AG04450 (cell line): ENCODE measurements at places on chromosomes 2 and 18.

GRCh38 chr2:217999595-217999959, 3.2 kb downstream of the TNS1 start:
- DNase-seq, result no peak

DNA sequence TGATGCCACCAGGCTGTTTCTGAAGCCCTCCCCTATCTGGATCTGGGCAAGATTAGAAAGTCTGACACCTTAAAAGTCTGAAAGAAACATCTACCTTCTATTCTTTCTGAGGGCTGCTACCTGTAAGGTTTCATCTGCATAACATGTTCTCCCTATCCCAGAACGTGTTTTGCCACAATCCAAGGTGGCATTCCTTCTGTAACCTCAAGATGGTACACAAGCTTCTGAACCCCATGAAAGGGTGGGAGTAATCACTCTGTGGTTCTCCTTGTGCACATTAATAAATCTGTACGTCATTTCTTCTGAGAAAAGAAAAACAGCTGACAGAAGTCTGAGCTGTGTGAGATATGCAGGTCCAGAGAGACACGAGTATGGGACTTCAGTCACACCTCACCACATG, 41.8 kb upstream of the MSH6 start:
- DNase-seq, result no peak

- no peak for DNase-seq
Measured at GRCh38 chr2:11053546-11053945, 101.7 kb upstream of the SLC66A3 start.

GRCh38 chr2:220504938-220505503, 877.6 kb downstream of the SLC4A3 start:
- DNase-seq, result no peak
